ENCODE measurements at places on chromosomes 4 and X.
A peak's percentile ranks its signal among the peaks of the same experiment; 100 is the strongest.

GRCh38 chr4:172785613-172786012 is 383.0 kb upstream of the GALNT7 start:
- H3K4me3 ChIP-seq: no peak overlapping the region
- no peak overlapping the region for H3K27ac ChIP-seq
- H3K27me3 ChIP-seq: no peaks in the 10 kb centered on the region
- no peak for DNase-seq

GRCh38 chrX:38304010-38304409 is 23.3 kb downstream of the RPGR start:
- H3K27ac ChIP-seq: no peak overlapping the region
- H3K27me3 ChIP-seq: no peaks in the 10 kb centered on the region
- H3K36me3 ChIP-seq: no peaks in the 10 kb centered on the region
- H3K4me3 ChIP-seq: no peak overlapping the region

DNA sequence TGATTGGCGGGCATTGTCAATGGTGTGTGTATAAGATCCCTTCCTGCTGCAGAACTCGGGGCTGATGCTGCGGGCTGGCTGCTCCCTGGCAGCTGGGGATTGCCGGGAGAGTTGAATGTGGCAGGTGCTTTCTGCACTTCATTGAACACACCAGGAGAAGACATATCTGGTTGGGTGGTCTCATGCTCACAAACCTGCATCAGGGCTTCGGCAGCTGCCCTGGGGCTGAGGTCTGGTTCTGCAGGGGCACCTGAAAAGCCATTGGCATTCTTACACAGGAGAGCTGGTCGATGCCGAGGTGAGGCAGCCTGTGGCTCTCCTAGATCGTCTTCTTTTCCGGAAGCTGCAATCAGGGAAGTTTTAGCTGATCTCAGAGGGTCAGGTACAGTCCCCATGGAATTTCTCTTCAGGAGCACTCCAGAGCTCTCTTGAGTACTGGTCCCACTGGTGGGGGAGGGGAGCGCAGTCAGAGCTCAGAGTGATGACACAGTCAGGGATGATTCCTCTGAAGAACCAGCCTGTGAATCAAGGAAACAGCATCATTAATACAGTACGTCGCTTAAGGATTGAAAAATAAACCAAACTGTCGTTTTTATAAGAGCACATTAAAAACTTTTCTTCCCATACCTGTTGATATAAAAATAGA is 57.8 kb downstream of the GPRIN3 start:
- DNase-seq: no peak
- peaks cover 36% of the 10 kb centered on the region for H3K36me3 ChIP-seq
- H3K4me3 ChIP-seq: no peak overlapping the region
- no peak overlapping the region for H3K27ac ChIP-seq
- H3K27me3 ChIP-seq: no peaks in the 10 kb centered on the region
- peaks cover 10% of the 10 kb centered on the region for H3K4me1 ChIP-seq

- no peak overlapping the region for H3K27ac ChIP-seq
- no peaks in the 10 kb centered on the region for H3K4me1 ChIP-seq
- no peaks in the 10 kb centered on the region for H3K27me3 ChIP-seq
- H3K36me3 ChIP-seq: peaks cover 24% of the 10 kb centered on the region
- no peak for DNase-seq
Observed at GRCh38 chr4:48499551-48500066, 9.6 kb downstream of the ZAR1 start.

DNA sequence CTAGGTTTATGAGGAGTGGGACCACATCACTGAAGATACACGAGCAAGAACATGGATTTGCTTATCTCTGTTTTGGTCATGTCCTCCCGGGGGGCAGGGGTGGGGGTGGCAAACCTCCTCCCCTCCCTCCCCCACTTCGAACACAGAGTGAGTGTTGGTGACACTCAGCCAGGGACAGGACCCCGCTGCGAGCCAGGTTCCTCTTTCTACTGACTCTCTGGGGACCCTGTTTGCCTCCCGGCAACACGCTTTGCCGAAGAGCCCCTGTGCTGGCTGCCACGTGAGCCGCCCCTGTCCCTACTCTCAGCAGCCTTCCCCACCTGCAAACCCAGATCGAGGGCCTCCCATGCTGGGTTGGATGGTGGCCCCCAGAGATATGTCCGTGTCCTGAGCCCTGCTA is 34.7 kb downstream of the P2RY8 start:
- H3K27me3 ChIP-seq: no peaks in the 10 kb centered on the region
- H3K4me3 ChIP-seq: no peak overlapping the region
- no peak overlapping the region for H3K27ac ChIP-seq
- no peak for DNase-seq
- peaks cover 22% of the 10 kb centered on the region for H3K36me3 ChIP-seq

- H3K4me1 ChIP-seq: no peaks in the 10 kb centered on the region
- no peaks in the 10 kb centered on the region for H3K27me3 ChIP-seq
- no peak overlapping the region for H3K27ac ChIP-seq
- H3K36me3 ChIP-seq: no peaks in the 10 kb centered on the region
Observed at GRCh38 chrX:101676571-101676970, 16.9 kb upstream of the ARMCX2 start.

DNA sequence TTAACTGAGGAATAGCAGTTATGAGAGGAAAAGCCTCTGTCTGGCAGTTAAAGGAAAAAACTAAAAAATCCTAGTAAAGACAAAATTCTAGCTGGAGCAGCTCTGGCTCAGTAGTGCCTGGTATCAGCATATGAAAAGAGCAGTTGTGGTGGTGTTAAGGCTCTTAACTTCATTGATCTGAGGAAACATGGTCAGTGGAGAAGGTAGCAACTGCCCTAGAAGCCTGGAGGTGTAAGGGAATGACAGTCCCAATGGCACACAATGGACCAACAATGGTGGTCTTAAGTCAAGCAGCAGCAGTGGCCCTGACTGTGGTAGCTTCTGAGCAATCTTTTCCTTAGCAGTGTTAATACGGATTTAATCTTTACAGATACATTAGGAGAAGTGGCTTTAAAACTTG is 189.6 kb upstream of the POF1B start:
- H3K4me1 ChIP-seq: no peaks in the 10 kb centered on the region
- H3K4me3 ChIP-seq: no peak overlapping the region
- DNase-seq: no peak

DNA sequence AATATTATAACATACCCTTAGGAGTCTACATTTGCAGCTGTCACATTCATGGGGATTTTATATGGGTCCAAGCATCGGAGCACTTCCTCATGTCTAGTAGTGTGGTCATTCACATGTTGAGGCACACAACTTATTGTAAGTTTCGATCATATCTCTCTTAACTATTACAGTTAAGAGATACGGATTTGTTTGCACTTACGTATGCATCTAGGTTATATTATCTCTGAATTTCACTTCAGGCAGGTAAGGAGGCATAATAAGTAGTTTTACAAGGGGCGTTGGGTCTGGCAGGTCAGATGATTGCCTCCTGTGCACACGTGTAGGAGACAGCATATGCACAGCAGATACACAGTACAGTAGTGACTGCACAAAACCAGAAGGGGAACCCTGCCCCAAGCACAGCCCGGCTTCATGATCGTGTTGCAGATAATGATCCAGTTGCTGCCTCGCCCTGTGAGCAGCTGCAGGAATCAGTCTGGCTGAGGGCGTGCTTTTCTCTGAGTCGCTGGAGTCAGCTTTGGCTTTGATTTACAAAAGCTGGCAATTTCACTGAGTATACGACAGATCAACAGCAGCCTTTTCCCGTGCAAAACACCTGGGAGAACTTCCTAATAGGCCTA is 302.9 kb upstream of the GATB start:
- H3K4me1 ChIP-seq: peaks cover 2% of the 10 kb centered on the region
- peak; percentile 23 for DNase-seq
- no peaks in the 10 kb centered on the region for H3K27me3 ChIP-seq

- DNase-seq: no peak
- H3K4me3 ChIP-seq: peak overlapping the region; percentile 77
- H3K27ac ChIP-seq: peak overlapping the region; percentile 69
Observed at GRCh38 chrX:120468479-120468824, 644 bp downstream of the LAMP2 start.

DNA sequence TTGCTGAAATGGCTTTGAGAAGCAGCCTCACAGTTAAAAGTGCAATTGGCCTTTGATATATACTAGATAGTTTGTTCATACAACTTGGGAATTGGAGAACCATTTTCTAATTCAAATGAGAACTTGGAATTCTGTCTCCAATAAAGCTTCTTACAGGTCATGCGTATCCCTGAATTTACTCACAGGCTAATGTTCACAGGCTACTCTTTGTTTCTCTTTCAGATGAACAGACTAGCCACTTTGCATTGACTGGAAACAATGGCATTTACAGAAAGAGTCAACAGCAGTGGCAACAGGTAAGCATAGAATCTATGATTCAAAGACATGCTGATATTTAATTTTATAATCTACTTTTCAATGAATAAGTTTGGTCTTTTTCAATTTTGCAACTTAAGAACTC is 13.5 kb downstream of the AFF1 start:
- H3K27me3 ChIP-seq: no peaks in the 10 kb centered on the region
- H3K4me1 ChIP-seq: peaks cover 12% of the 10 kb centered on the region
- H3K4me3 ChIP-seq: no peak overlapping the region
- H3K36me3 ChIP-seq: peaks cover 4% of the 10 kb centered on the region

- H3K4me1 ChIP-seq: no peaks in the 10 kb centered on the region
- H3K27me3 ChIP-seq: no peaks in the 10 kb centered on the region
- no peak overlapping the region for H3K27ac ChIP-seq
- H3K4me3 ChIP-seq: no peak overlapping the region
Observed at GRCh38 chr4:122662701-122663100, 41.8 kb upstream of the IL21 start.

Data from effector memory CD4-positive, alpha-beta T cell (primary cell).